Mesenchymal stem cell (in vitro differentiated cells and primary cell): ENCODE measurements at places on chromosomes 12 and 14.

DNA sequence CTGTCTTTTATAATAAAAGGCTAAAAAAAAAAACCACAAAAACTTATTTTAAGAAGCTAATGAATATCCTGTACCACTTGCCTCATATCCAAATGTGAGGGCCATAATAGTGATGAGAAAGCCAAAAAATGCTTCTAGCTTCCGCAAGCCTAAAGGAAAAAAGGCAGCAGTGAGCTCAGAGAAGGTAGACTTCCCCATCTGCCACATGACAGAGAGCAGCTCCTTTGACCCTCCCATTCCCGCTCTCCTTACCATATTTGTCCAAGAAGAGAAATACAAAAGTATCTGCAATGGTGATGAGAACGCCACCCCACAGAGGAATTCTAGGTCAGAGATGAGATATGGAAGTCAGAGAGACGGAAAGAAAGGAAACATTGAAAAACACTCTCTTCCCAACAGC lies 27.1 kb downstream of the SLC11A2 start:
- no peak for DNase-seq

DNA sequence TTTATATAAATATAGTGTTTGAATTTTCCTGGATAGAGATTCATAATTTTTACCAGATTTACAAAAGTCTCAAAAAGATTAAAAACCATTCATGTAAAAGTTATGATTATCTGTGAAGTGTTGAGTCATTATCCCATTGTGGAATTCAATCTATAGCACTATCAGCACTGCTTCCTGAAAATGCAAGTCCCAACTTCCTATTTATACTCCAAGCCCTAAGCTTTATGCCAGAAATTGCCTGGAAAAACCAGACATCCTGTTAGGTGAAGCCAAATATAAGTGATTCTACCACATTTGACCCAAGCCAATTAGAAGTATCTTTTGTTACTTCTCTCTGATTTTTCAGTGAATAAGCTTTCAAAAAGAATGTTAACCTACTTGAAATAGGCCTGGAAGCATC lies 129.1 kb downstream of the GPR135 start:
- DNase-seq, result peak; percentile 41

DNA sequence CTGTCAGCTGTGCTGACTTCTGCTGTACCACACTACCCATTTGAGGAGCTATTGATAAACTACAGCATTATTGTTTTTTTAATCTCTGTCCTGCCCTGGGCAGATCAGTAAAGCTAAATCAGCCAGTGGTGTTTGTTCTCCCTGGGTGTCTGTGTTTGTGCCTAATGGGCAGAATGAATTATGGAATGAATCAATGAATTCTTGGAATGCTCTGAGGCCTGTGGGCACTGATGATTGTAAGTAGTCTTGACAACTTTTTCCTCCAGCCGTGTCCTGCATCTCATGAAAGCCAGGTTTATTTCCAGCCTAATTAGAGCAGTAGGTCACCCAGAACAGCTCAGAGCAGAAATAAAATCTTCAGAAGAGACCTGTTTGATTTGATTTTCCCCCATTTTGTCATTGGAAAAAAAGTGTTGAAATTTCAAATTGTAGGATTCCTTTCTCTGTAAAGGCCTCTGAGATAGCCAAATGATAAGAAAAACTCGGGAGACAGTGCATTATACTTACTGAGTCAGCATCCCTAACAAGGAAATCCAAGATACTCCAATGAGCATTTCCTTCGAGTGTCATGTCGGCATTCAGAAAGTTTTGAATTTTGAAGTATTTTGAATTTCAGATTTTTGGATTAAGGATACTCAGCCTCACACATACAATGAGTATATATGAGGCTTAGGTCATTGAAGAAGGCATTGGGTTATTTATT lies 19.4 kb upstream of the EVL start:
- DNase-seq, result no peak

- no peak for DNase-seq
Measured at GRCh38 chr12:39805651-39806050, 186.0 kb upstream of the ABCD2 start.

- DNase-seq, result no peak
Measured at GRCh38 chr14:103838117-103838516, 9.3 kb downstream of the PPP1R13B start.

DNA sequence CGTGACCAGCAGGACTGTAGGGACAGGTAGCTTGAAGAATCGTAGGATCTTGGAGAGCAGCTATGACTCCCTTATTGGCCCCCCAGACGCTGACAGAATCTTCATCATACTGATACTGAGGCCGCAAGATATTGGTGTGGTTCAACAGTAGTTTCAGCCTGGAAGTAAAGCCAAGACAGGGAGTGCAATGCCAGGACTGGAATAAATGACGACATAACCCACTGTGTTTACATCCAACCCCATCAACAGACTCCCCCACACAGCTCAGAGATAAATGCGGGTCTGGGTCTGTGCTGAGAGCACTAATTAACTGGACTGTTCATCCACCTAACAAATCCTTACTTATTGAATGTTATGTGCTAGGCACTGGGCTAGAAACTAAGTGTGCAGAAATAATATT lies 16.6 kb downstream of the NOXRED1 start:
- DNase-seq, result no peak

DNA sequence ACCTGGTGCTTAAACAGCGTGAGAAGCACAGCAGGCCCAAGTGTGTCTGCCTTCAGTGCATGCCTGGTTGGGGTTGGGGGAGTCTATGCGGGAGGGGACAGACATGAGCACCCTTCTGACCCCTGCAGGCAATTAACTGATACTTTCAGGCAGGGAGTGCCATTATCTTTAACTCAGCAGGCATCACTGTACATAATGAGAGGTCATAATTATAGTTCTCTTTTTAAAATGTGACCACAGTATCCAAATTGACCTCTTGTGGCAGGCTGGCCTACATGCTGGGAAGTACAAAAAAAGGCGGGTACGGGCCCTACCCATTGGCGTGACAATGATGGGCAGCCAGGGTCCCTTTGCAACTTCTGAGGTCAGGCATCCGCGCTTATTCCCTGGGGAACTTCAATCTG lies 209.1 kb downstream of the FOXN3 start:
- no peak for DNase-seq

DNA sequence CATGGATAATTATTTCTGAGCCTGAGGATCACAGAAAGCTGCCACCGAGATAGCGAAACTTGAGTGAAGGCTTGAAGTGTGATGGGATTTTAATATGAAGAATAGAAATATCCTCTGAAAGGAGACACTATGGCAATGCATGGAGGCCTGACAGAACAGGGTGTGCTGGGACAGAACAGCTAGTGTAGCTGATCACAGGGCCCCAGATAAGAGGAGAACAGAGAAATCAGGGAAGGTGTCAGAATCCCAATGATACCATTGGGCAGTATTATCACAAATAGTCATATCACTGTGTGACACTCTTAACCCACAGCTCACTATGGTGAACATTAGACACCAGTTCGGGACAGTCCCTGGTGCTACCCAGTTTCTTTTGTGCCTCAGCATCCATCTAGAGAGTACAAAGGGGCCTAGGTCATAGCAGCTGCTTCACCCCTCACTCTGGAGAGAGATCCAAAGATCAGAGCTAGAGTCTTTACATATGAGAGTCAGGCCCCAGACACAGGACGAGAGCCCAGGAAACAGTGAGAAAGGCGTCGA lies 506 bp upstream of the OR10P1 start:
- DNase-seq, result no peak

GRCh38 chr12:13165617-13166041 lies 30.9 kb upstream of the EMP1 start:
- DNase-seq, result peak; percentile 54

- no peak for DNase-seq
Measured at GRCh38 chr12:110277530-110278254, 3.4 kb upstream of the ATP2A2 start.

GRCh38 chr14:100773331-100774163 lies 46.9 kb downstream of the DLK1 start:
- no peak for DNase-seq

- DNase-seq, result no peak
Measured at GRCh38 chr12:74619884-74620283, 82.2 kb downstream of the ATXN7L3B start.

- DNase-seq, result peak; percentile 64
Measured at GRCh38 chr14:50599700-50600444, 39.9 kb downstream of the ATL1 start.

- DNase-seq, result no peak
Measured at GRCh38 chr12:4288296-4289131, 15.0 kb downstream of the CCND2 start.

DNA sequence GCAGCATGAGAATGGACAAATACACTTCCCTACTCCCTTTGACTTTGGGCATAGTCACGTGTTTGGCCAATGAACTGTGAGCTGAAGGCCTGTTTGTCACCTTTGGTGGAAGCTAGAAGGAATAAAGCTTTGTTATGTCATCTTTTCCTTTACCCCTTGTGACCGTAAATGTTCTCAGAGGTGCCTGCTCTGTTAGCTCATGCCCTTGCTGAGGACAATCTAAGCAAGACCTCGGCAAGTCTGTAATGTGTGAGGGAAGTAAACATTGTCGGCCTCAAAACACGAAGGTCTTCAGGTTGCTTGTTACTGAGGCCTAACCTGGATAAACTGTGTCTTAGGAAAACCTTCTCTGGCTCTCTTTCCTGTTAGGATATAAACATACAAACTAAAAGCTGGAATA lies 354.2 kb downstream of the TMEM132D start:
- DNase-seq, result no peak

DNA sequence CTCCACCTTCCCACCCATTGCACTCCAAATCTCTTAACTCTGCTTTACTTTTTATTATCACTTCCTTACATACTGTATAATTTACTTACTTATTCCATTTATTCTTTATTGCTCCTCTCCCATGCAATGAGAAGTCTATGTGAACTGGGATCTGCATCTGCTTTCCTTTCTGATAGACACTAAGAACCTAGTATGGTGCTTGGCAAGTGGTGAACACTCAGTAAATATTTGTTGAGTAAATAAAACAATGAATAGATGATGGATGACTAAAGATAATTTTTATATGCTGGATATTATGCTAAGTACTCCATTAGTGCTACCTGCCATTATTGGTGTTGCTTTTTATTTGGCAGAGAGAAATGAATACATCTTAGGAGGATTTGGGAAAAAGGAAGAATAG lies 151.0 kb downstream of the TPH2 start:
- no peak for DNase-seq

DNA sequence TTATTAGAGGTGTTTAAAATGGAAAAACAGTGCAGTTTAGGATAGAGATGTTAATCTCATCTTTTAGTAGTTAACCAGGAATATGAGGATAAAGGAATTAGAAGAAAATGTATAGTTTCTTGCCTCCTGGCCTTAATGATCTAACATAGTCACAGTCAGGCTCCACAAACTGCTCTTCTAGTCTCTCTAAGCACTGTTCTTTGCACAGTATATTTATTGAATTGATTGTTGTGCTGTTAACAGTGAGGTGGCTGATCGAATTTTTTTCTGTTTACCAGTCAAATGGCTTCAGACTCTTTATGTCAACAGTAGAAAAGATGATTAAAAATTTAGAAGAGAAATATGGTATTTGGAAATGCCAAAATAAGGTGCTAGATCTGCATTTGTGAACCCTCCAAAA lies 37.8 kb downstream of the ATF7IP start:
- no peak for DNase-seq

DNA sequence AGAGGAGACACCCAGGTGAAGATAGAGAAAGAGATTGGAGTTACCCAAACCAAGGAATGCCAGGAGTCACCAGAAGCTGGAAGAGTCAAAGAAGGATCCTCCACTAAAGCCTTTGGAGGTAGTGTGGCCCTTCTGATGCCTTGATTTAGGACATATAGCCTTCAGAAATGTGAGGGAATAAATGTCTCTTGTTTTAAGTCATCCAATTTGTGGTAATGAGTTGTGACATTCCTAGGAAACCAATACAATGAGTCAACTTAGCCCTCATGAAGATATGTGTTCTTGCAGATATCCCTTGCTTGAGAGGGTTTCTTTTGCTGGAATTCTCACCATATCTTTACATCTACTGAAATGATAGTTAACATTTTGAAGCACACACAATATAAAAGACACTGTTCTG lies 58.8 kb downstream of the CCER1 start:
- peak; percentile 64 for DNase-seq

DNA sequence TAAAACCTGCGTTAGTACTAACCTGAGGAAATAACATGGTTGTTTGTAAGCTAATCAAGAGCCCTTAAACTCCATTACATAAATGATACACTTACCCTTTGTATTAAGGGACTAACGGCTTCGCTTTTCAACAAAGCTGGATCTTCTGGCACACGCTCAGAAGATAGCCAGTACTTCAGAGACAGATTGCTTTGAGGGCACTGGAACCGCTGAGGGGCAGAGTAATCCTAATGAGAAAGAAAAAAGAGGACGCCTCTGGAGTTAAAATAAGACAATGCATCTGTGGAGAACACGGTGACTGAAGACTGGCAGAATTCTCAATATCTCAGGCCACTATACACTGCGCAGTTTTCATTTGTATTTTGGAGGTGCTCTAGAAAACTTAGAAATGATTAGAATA lies 1.5 kb upstream of the KTN1 start:
- DNase-seq, result no peak

GRCh38 chr14:53167602-53168328 lies 14.6 kb upstream of the DDHD1 start:
- DNase-seq, result peak; percentile 57

- peak; percentile 65 for DNase-seq
Measured at GRCh38 chr12:115303723-115304309, 619.8 kb upstream of the TBX3 start.

GRCh38 chr12:114562654-114563053 lies 121.3 kb downstream of the TBX3 start:
- DNase-seq, result no peak

GRCh38 chr12:106773286-106774004 lies 1.0 kb upstream of the RIC8B start:
- no peak for DNase-seq

DNA sequence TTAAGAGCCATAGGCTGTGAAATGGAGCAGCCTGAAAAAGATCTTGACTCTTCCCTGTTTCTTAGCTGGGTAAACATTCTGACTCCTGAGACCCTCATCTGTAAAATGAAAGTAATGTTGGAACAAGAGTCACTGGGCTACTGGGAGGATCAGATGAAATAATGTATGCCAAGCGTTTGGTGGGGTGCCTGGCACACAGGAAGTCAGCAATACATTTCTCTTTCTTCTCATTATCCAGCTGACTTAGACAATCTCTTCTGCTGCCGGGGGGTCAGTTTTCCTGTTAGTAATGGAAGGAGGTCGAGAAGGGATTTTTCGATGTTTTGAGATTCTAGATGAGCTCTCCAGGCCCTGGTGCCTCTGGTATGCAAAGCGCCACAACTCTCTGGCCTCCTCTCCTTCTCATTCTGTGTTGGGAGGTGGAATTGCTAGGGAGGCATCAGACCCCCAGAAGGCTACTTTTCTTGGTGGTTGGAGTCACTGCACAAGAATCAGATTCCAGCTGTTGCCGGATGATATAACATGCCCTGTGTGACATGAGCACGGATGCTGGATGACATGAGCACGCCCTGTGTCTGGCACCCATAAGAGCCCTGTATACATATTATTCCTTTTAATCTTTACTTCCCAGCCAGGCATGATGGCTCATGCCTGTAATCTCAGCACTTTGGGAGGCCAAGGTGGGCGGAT lies 4.3 kb downstream of the OASL start:
- DNase-seq, result no peak

DNA sequence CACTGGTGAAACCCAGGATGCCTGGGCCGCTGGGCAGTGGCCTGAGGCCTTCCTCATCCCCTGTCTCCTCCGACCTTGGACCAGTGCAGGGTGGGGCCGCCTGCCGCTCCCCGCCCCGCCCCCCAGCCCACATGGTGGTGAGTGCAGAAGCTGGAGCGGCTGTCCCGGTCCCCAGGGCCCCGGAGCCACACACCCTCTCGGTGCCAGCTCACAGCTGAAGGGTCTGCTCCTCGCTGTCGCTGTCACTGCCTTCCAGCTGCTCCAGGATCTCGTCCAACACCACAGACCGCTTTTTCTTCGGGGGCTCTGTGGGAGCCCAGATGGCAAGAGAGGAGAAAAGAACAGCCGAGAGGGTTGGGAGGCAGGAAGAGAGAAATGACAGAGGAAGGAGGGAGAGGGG lies 143.1 kb downstream of the RBM19 start:
- no peak for DNase-seq
